ENCODE measurements at places on chromosomes 13 and 19.

DNA sequence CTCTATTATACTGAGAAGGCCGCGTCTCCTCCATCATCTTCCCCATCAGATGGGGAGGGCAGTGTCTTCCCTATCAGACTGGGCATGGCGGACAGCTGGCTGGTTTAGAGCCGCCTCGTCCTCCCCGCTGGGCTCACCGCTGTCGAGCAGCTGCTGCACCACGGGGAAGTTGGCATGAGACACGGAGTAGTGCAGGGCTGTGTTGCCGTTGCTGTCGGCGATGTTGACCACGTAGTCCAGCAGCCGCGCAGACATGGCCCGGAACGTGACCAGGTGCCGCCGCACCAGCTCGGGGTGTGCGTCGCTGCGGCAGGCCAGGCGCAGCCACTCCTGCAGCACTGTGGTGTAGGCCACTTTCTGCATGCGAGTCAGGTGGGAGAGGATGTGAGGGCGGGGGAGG is 18.8 kb upstream of the SPC24 start:
- no peak for DNase-seq

DNA sequence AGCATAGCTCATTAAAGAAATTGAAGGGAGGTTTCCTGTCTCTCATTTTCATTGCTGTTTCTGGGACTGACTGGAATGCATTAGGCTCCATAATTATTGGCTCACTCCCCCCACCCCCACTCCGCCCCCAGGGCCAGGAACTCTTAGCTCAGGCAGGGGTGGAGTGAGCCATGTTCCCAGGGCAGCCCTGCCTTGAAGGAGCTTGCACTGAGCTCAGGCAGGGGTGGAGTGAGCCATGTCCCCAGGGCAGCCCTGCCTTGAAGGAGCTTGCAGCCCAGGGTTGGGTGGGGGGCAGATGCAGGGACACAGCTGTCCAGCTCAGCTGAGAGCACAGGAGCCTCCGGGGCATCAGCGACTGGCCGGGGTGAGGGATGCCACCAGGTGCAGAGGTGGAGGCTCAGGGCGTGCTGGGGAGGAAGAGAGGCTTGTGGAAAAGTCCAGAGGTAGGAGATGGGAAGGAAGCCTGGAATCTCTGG is 39.1 kb upstream of the TFDP1 start:
- DNase-seq = no peak

GRCh38 chr13:33286128-33286527 is 573 bp upstream of the STARD13 start:
- DNase-seq = no peak

DNA sequence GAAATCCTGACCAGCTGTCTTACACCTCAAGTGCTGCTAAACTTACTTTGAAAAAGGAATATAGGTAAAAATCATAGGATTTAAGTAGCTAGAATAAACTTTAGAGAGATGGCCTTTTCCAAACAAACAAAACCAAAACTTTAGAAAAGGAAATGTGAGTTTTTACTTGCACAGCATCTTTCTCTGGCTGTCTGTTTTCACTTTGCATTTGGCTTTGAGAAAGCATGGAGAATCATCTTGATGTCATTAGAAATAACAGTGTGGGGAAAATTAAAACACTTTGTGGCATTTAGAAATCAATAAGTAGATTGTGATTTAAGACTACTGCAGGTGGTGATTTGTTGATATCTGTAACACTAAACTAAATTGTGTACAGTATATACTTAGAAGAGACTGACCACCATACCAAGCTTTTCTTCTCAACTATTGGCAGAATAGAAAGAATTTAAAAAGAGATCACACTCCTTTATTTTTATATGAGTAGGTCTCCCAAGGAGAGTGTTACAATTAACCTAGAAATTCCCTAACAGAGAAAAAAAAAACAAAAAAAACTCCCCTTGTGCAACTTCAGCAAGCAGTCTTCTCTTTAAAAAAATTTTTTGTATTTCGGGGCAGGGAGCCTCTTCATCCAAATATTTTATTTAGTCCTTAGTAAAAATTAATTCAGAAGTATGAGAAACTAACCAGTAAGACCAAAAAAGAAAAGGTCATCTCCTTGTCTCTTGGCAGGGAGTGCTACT is 6.1 kb downstream of the WDFY2 start:
- no peak for DNase-seq

DNA sequence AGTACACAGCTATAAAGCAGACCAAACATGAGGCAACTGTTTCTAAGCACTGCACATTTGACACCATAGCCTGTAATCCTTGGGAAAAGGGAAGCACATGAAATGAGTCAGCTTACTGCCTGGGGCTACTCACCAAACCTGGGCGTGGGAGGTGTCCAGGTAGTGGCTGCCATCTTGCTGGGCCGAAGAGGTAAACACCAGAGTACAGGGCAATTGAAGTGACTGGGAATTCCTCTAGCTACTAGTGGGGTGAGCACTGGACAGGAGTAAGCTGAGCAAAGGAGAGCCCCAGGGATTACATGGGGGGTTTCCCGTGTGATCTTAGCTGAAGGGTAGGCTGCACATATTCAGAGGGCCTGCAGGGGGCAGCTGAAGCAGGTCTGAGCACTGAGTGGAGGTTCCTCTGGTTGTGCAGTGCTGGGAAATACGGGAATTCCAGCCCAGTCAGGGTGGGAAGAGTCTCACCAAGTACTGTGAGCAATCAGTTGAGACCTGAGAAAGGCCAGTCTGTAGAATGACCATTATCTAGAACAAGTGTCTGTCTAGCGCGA is 140.5 kb downstream of the SLC7A1 start:
- DNase-seq = no peak

GRCh38 chr19:17282488-17283125 is 906 bp downstream of the ANKLE1 start:
- DNase-seq = no peak

DNA sequence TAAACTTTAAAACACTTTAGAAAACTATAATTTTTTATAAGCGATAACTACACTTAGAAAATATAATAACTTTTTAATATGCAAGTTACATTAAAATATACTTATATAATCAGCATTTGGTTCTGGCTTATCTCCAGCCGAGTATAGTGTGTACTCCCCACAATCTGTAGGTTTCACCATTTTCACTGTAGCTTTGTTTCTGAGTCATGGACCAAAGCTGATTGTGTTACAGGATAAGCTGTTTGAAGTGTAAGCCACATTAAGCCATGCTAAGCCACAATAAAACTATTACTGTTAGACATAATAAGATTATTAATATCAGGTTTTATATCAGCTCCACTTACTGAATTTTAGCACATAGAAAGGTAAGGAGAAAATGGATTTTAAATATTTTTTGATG is 43.8 kb downstream of the CCDC122 start:
- DNase-seq = no peak

DNA sequence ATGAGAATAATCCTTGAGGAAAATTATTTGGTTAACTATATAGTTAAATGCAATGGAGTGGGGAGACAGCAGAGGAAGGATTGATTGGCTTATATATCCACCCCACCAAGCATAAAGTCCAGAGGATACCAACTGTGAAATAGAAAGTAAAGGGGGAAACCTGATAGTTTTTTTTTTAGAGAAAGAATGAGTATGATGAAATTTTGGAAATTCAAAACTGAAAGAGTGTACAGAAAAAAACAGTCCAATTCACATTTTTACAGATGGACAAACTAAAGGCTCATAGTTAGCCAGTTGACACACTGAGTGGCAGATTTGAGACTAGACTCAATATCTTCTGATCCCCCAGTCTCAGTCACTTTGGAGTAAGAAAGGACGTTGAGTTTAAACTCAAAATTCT is 51.1 kb downstream of the FNDC3A start:
- DNase-seq = no peak
